ENCODE measurements at places on chromosomes 5 and 9.

- no peak for DNase-seq
These were observed 140.2 kb upstream of the SGCD start for GRCh38 chr5:156186760-156187159.

- no peak for DNase-seq
These were observed 62.2 kb downstream of the EPB41L4B start for GRCh38 chr9:109258481-109259302.

- no peak for DNase-seq
These were observed 797 bp downstream of the FAM78A start for GRCh38 chr9:131275332-131276093.

DNA sequence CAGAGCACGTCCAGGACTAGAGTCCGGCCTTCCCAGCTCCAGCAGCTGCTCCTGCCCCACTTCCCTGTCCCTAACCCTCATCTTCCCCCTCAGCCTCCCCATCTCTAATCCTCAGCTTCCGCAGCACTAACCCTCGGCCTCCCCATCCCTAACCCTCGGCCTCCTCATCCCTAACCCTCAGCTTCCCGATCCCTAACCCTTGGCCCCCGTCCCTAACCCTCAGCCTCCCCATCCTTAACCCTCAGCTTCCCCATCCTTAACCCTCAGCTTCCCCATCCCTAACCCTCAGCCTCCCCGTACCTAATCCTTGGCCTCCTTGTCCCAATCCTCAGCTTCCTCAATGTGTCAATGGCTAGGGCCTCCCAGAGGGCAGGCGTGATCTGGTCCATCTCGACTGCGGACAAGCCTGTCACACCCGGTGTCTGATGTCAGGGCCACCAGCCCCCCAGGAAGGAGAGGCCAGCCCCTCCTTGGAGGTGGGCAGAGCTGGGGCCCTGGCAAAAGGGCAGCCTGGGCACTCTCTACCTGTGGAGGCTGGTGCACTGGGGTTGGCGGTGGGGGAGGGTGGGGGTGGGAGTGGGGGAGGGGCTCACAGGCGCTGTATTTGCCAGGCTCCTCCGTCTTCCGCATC lies 1.4 kb downstream of the OBP2B start:
- DNase-seq = no peak

DNA sequence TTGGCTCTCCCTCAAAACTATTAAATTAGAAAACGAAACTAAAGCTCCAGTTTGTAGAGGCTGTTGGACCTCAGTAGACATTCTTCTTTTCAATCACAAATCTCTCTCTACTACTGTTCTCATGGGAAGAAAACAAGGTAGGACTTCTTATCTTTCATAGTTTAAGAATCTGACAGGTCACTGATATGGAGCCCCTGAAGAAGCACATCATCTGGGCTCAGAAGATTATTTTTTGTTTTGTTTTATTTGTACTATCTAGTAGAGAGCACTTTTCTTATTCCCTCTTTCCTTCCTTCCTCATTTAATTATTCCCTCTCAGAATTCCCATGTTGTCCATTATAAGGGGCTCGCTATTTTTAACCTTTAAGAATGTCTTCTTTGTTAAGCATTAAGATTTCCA lies 26.3 kb downstream of the STARD4 start:
- DNase-seq = no peak

GRCh38 chr5:162956570-162956969 lies 480.8 kb upstream of the CCNG1 start:
- no peak for DNase-seq

GRCh38 chr9:82127465-82127864 lies 138.9 kb downstream of the SPATA31D1 start:
- DNase-seq = no peak

- DNase-seq = no peak
These were observed 30.5 kb upstream of the LMX1B start for GRCh38 chr9:126583144-126583760.

GRCh38 chr5:56494300-56494731 lies 261.2 kb upstream of the ANKRD55 start:
- no peak for DNase-seq

DNA sequence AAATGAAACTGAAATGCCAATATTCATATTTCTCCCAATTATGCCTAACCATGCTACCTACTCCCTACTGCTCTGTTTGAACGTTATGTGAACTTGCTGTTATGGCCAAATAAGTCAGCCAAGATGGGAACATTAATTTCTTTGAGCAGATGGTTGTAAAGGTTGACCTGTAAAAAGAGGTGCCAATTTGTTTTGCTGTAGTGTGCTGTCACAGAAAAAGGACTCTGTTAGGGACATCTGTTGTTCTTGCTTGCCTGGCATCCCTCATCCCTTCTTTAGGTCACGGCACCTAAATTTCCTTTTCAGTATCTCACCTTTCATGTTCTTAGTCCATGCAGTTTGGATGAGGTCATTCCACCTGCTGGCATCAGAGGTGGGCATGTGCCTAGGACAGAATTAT lies 35.4 kb downstream of the GDNF start:
- no peak for DNase-seq

DNA sequence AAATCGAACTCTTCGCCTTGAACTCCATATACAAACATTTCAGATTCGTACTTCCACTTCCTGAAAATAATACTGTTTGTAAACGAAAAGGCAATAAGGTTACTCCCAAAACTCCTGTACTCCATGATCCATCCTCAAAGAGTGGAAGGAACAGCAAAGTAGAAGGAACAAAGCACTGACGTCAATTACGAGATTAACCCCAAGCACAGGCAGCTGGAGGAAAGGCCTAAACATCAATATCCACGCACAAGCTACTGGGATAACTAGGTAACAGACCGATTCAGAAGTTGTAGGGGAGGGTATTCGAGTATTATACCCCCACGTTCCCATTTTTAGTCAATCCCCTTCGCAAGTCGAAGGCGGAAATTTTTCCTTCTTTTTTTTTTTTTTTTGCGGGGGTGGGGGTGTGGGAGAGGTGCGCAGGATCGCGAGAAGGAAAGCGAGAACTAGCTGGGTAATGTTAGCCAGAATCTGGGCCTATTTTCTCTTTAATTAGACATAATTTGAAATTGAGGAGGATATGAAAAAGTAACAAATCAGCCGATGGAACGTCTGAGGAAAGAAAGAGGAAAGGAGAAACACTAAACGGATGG lies 909 bp downstream of the AFF4 start:
- no peak for DNase-seq

GRCh38 chr9:33939924-33940874 lies 108.5 kb downstream of the UBAP2 start:
- no peak for DNase-seq

- no peak for DNase-seq
These were observed 104.6 kb downstream of the CACNA1B start for GRCh38 chr9:137982200-137982599.

- no peak for DNase-seq
These were observed 136.2 kb upstream of the PUM3 start for GRCh38 chr9:2979957-2980610.

DNA sequence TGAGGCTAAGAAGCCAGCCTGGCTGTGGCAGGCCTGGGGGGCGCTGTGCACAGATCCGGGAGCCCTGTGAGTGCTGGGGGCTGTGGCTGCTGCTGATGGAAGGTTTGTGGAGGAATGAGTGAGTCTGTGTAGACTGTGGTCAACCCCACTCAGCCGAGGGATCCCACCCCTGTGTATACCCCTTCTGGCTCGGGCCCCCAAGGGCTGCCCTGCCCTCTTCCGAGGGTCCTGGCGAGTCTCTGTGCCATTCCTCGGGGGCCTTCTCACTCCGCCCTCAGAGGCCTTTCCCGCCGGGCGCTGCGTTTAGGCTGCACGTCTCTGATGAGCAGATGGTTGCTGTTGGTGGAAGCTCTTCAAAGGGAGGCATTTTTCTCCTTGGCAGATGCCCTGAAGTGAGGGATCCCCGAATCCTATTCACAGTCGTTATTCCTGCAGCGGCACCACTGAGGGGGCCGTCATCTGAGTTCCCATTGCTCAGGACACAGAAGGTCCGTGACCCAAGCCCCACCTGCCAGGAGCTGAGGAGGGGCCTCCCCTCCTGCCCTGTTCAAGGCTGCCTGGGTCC lies 94.1 kb downstream of the RXRA start:
- no peak for DNase-seq

- no peak for DNase-seq
These were observed 160.9 kb upstream of the LHFPL2 start for GRCh38 chr5:78809444-78809843.

- no peak for DNase-seq
These were observed 73.3 kb downstream of the ABCA1 start for GRCh38 chr9:104854613-104855012.

DNA sequence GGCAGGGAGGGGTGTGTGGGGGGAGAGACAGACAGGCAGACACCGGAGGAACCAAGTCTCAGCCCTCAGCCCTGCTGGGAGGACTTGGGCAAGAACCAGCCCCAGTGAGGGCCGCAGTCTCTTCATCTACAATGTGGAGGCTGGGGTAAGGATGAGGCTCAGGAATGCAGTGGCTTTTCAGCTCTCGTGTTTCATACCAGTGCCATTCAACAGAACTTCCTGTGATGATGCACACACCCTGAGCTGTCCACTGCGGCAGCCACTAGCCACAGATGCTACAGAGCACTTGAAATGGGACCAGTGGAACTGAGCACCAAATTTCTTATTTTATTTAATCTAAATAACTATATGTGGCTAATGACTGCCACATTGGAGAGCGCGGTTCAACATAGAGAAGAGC lies 10.7 kb downstream of the CAMK2A start:
- DNase-seq = no peak

DNA sequence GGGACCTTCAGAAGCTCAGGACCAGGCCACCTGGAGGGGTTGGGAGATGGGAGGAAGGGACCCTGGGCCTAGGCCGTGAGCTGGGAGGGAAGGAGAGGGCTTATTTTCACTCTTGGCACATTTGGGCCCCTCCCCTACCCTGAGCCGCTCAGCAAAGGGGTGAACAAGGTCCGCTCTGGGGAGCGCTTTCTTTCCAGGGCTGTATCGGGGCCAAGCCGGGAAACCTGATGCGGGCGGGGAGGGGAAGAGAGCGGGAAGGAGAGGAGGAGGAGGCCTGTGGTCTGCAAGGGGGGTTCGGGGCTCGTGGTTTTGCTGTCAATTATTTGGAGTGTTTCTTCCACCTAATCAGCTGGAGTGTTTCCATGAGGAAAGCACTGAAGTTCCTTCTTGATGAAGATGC lies 62.7 kb upstream of the RXRA start:
- no peak for DNase-seq

- no peak for DNase-seq
These were observed 5.8 kb downstream of the C5orf58 start for GRCh38 chr5:170238456-170239196.

- DNase-seq = no peak
These were observed 927 bp upstream of the CDO1 start for GRCh38 chr5:115817386-115817785.

DNA sequence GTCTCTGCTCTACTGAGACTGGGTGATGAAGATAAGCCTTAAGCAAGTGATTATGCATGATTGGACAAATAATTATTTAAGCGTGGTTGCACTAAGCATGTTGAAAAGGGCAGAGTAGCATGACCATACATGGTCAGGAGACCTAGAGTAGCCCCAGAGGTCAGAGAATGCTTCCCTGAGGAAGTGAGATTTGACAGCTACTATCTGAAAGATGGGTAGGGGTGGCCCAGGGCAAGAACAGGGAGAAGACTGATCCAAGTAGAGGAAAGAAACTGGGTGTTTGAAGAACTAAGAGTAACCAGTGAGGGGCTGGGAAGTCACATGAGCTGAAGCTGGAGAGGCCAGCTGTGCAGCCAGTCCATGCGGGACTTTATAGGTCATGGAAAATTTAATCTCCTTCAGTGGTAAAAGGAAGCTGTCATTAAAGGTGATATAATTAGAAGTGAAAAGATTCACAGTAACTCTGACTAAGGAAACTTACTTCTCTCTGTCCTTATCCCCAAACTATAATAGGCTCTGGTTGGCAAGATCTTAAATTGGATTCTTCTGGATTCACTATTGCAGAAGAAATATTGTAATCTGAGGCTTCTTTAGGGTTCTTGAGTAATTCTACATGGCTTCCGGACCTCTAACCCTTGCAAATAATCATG lies 35.2 kb downstream of the YIPF5 start:
- DNase-seq = no peak

- no peak for DNase-seq
These were observed 175.9 kb downstream of the ZDHHC21 start for GRCh38 chr9:14517154-14517906.

- DNase-seq = no peak
These were observed 379.1 kb upstream of the SMC2 start for GRCh38 chr9:103714992-103715391.

DNA sequence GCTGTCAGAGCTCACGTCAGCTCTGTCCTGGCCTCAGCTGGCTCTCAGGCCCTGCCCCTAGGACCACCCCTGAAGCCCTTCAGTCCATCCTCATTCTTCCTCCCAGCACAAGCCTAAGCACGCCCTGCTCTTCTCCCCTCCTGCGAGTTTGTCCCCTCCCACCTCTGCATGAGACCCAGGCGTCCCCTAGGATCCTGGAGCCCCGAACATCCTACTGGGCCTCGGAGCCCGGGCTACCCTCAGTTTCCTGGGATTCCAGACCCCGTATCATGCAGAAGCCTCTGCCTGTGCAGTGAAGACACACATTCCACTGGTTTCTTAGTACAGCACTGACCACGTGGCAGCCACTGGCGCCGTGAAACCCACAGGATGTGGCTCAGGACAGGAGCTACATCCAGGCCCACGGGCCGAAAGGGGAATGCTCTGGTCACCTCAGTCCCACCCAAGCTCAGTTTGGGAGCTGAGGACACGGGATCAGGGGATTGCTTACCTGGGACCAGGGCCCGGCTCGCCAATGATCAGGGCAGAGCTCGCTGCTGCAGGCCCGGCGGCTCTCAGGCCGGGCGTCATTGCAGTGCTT lies 64.2 kb downstream of the ZNF354C start:
- no peak for DNase-seq

- DNase-seq = no peak
These were observed 286.5 kb upstream of the SEMA6A start for GRCh38 chr5:116861097-116861496.

- DNase-seq = no peak
These were observed 4.2 kb downstream of the PRR7 start for GRCh38 chr5:177450667-177451424.

DNA sequence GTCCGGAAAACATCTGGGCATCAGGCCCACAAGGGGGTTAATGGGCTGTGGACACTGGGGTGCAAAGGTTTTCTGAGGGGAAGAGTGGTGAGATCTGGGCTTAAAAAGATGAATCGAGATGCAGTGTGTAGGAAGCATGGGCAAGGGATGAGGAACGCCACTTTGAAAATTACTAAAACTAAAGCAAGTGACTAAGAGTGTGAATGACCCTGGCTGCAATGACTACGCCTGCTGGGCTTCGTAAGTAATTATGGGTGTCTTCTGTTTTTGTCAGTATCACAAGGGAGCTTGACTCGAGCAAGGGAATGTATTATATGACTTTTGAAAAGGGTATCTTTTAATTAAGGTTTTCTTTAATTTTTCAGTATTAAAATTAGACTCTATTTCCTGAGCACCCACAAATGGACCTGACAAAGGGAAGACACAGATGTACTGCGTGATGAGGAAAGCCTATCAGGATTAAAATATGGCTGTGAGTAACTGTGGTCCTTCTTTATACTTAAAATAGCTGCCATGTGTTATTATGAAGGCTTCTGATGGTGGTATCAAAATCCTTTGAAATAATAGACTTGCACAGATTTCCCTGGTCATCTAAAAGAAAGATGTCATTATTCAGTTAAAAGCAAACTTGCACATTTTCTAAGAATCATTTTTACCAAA lies 4.2 kb downstream of the CTXN3 start:
- DNase-seq = no peak
